ENCODE measurements at places on chromosomes 3 and 15.

- no peak for DNase-seq
Observed at GRCh38 chr15:44034334-44034733, 160.7 kb downstream of the FRMD5 start.

DNA sequence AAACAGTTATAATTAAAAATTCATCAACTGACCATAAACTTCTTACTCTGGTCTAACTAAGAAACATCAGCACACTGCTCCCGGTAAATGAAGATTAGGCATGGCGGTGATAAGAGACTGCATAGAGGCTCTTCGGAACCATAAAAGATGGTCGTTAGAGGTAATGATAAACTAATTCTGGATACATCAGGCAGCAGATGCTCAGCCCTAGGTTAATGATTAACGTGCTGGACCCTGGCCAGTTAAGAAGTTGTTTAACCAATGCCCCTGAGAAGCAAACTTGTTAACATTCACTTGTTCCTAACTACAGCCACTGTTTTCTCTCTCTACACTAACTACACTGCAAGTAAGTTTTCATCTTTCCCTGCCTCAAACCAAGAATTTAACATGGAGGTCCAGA is 111.5 kb downstream of the PDZRN3 start:
- DNase-seq: no peak

GRCh38 chr3:50204804-50205412 is at the start of gene SLC38A3:
TSS of gene SLC38A3 (plus strand) at chr3:50205271. CDS start at chr3:50214200, 8,929 bp downstream.
- no peak for DNase-seq

DNA sequence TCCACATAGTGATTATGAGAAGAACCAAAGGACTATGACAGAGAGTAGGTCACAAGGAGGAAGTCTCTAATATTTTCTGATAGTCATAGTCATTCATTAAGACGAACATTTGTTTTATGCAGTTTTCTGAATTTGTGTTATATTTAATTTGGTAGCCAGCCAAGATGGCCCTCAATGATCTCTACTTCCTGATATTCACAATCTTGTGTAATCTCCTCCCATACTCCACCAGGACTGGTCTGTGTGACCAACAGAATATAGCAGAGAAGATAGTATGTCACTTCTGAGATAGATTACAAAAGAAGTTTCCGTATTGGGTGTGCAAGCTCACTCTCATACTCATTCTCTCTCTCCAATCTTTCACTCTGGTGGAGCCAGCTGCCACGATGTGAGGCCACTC is 30.8 kb downstream of the HLTF start:
- DNase-seq: no peak

GRCh38 chr3:190345027-190345821 is 23.0 kb upstream of the CLDN1 start:
- DNase-seq: no peak

GRCh38 chr3:38560996-38561717 is 65.0 kb downstream of the EXOG start:
- no peak for DNase-seq

DNA sequence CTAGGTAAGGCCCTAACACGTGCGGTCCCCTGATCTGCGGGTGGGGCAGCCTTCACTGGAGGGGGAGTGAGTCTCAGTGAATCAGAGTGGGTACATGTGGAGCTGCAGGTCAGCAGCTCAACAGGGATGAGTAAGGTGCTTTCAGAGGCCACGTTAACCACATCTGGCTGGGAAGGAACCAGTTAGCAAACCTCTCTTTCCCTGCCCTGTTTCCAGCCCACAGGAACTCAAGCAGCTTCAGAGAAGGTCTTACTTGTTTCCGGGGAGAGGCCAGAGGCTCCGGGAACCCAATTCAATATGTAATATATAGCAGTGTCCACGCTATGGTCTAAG is 175.3 kb downstream of the XXYLT1 start:
- DNase-seq: no peak

- DNase-seq: no peak
Observed at GRCh38 chr15:60928210-60928609, 300.9 kb downstream of the RORA start.

GRCh38 chr3:66744521-66744920 is 243.7 kb upstream of the LRIG1 start:
- no peak for DNase-seq

DNA sequence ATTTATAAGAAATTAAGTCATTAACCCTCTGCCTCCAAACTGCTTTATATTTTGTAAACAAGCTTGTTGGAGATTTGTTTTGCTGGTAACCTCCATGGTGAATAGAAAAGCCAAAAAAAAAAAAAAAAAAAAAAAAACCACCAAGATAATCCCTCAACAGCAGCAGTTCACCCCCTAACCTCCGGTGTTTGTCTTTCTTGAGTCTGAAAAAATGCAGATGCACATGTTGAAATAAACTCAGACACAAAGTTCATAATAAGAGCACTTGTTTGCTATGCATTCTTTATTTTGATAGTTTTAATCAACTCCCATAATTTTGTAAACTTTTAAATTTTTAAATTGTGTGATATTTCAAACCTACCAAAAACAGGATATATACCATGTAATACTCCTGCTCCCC is 1.8 kb upstream of the PLCH1 start:
- no peak for DNase-seq

DNA sequence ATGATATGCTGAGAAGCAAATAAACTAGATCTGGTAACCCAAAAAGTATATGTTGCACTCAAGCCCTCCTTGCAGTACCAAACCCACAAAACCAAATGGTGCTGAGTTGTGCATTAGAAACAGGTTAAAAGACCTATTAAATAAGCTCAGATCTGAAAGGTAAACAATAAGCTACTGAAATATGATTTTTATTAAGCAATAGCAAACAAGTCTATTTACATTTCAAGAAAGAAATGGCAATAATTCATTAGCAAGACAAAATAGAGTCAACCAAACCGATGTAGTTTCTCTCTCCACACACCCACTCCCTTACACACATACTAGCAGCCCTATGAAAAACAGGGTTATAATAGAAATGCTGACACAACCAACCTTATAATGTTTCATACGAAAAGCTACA is 760.3 kb downstream of the FHIT start:
- no peak for DNase-seq

DNA sequence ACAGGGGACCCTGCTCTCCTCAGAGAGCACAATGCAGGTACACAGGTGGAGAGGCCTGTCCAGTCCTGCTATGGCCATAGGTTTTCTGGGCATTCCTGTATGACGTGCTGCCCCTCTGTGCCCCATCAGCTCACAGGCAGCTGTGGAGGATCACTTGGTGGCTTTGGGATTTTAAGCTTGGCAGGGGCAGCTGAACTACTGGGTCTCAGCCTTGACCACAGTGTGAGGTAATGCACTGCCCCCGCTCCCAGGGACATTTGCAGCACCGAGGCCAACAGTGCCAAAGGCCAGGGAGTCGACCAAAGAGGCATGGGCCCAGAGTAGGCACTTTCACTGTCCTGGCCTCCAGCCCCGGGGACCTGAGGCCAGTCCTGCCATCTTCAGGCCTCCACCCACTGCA is 46.2 kb downstream of the ZDHHC3 start:
- no peak for DNase-seq

DNA sequence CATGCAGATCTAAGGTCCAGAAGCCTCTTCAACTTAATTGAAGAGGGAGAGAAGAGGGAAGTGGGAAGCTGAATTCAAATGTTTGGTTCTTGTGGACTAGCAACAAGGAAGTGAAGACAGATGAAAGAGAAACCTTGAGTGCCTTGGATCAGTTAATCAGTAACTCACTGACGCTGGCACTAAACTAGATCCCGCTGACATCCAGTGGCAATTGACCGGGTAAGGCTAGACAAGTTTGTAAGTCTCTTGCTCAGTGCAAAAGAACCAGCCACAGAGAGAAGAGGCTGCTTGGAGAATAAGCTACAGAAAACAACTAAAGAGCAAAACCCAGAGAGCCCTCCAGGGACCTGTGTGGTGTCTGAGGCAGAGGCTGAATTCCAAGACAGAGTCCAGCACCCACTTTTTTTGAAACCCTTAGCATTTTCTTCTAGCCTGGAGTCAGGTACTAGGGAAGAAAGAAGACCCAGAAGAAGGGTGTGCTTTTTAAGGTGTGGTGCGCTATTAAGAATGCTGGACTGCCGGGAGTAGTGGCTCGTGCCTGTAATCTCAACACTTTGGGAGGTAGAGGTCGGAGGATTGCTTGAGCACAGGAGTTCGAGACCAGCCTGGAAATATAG is 6.9 kb downstream of the PLCH1 start:
- no peak for DNase-seq

DNA sequence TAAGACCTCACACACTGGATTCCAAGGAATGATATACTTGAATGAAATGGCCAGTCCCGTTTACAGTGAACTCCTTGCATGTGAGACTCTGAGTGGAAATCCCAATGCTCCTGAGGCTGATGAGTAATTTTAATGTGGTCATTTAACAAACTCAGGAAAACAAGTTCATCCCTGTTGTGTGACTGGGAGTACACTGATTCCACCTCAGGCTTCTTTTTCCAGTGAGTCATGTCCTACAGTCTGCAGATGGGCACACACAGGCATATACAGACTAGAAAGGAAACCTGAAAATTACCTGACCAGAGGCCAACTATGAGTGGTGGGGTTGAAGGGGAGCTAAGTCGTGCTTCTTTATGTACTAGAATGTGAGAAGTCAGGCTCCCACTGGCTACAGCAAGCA is 5.8 kb downstream of the SQOR start:
- DNase-seq: no peak

DNA sequence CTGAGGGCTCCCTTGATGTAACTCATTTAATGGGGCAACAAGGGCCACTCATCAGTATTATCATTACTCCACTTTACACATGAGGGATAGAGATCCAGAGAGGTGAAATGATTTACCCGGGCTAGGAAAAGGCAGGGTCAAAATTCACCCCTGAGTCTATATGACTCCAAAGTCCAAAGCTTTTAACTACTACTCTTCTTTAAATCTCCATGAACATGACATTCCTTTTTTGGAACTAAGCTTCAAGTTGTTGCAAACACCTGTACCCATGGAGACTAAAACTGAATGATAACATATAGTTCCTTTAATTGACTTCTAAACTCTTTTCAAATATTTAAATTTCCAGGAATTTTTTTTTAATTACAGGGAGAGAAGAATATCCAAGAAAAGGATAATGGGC is 292.9 kb upstream of the GADL1 start:
- no peak for DNase-seq

- no peak for DNase-seq
Observed at GRCh38 chr3:63559884-63560283, 92.6 kb upstream of the SNTN start.

- DNase-seq: no peak
Observed at GRCh38 chr3:120601554-120601953, 5.4 kb downstream of the NDUFB4 start.

GRCh38 chr3:10962481-10963036 is 30.0 kb upstream of the SLC6A1 start:
- DNase-seq: no peak

DNA sequence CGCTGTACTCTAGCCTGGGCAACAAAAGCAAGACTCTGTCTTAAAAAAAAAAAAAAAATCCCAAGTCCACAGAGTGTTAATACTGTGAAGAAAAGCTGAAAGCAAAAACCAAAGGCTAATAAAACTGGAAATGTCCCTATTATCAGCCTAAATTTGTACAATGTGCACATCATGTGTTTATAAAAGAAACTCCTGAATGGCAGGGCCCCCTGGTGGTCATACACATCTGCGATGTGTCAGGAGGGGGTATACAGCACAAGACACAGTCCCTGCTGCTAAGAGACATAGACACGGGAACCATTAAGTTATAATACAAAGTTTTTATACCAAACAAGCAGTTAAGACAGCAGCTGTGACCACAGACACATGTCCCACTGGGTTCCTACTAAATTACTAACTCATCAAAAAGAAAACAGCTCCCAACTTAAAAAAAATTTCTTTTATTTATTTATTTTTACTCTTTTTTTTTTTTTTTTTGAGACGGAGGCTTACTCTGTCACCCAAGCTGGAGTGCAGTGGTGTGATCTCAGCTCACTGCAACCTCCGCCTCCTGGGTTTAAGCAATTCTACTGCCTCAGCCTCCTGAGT is 31.0 kb downstream of the IDH2 start:
- DNase-seq: peak; percentile 85

GRCh38 chr3:98903705-98904481 is 2.4 kb upstream of the DCBLD2 start:
- no peak for DNase-seq

DNA sequence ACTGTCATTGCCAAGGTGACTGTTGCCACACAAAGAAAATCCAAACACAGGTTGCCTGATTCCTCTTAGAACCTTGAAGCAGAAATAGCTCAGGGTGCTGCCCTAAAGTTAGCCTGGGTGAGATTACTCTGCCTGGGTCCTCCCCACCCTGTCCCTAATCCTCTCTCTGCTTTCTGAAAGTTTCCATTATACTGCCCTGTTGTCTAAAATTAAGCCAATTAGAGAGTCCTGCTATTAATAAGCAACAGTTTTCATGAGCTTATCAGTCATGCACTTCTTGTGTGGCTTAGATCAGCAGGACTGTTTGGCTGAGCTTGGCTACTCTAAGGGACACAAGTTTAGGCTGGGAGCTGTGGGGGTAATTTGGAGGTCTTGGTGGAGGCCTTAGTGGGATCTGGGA is 334.7 kb upstream of the LRRFIP2 start:
- no peak for DNase-seq

DNA sequence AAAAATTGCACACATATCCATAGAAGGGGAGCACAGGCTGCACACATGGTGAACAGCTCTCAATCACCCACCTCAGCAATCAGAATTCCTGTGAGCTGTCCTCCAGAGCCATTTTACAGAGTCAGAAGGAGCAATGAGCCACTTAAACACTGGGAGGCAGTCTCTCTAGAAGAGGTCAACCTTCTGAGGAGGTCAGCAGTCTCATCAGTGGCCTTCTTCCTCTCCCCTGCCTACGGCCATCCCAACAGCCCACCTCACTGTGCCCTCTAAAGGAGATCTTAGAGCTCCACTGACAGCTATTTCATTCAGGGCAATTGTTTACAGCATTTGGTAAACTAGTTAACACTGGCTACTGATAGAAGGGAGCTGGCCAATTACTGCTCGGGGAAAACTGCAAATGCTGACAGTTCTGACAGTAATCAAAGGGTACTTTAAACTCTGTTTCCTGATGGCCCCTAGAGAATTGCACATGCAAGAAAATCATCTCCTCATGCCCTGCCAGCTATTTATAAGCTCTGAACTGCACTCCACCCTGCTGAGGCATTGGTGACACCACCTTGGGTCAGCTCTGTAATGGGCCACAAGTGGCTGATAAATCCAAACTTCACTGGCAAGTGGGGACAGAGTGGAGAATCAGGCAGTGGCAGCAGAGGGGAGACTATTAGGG is 42.1 kb upstream of the TSPAN3 start:
- no peak for DNase-seq

DNA sequence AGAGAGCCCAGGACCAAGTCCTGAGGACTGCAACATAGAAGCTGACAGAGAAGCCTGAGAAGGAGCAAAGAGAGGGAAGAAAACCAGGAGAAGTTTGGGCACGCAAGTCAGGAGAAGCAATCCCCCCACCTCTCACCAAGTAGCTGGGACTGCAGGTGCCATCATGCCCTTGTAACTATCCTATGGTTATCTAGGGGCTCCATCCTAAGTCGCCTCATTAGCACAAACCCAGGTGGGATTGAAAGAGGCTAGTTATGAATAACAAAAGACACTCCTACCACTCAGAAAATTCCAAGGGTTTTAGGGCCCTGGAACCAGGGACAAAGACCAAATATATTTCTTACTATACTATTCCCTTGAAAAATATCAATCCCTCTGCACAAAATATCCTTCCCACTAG is 53.5 kb downstream of the CCR4 start:
- no peak for DNase-seq

Data from stimulated activated CD4-positive, alpha-beta T cell treated with anti-CD3 and anti-CD28 coated beads, Interleukin-4, amount 100 ng/mL, for 24 hours (primary cell).